GM23338 (cell line): ENCODE measurements at places on chromosomes 1 and 21.

- no peak for DNase-seq
Measured at GRCh38 chr1:96292141-96292540, 429.4 kb upstream of the PTBP2 start.

DNA sequence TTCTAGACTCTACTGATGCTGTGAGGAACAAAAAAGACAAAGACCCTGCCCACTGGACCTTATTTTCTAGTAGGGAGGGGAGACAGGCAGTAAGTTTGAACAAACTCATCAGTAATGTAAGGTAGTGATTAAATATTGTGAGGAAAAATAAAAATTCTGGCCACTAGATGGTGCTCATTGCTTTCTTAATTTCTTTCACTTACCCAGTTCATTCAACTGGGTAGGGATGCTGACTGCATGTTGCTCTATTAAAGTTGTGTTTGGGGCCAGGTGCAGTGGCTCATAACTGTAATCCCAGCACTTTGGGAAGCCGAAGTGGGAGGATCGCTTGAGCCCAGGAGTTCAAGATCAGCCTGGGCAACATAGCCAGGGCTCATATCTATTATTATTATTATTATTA, 6.3 kb upstream of the KYAT3 start:
- peak; percentile 85 for DNase-seq

GRCh38 chr1:210143465-210144062, 89.0 kb upstream of the SERTAD4 start:
- peak; percentile 84 for DNase-seq

GRCh38 chr1:236808564-236809130, 13.6 kb downstream of the MTR start:
- no peak for DNase-seq

- DNase-seq: no peak
Measured at GRCh38 chr1:41901551-41901950, 17.2 kb downstream of the HIVEP3 start.

- no peak for DNase-seq
Measured at GRCh38 chr1:175826705-175827104, 83.3 kb upstream of the TNR start.
